Prostate gland (tissue), 2 donors: ENCODE measurements at places on chromosomes 7 and 10. TPM values are rescaled to one million over a fixed set of nuclear protein-coding genes. Genes with fewer than 3 reads are reported as not detected.

Gene HOXA2
- total RNA-seq, result 1.4 TPM

Gene HSPA12A
- total RNA-seq, result 19.4 TPM

Gene DENND2A
- total RNA-seq, result 9.2 TPM

Gene UNCX
- not detected for total RNA-seq

Gene CAV1
- 54.0 TPM for total RNA-seq

Gene PITX3
- not detected for total RNA-seq

Gene IFIT1B
- total RNA-seq, result not detected

Gene CRPPA
- total RNA-seq, result 3.7 TPM

Gene SFRP5
- total RNA-seq, result 0.23 TPM

Gene SFMBT2
- total RNA-seq, result 18.5 TPM

Gene GIMAP6
- 15.7 TPM for total RNA-seq

Gene PIK3AP1
- 15.6 TPM for total RNA-seq

Gene CHST12
- 22.4 TPM for total RNA-seq

Gene CTNNA3
- total RNA-seq, result 7.2 TPM

Gene AVPI1
- total RNA-seq, result 17.0 TPM

Gene BLVRA
- total RNA-seq, result 39.7 TPM

Gene AKR1D1
- total RNA-seq, result not detected

Gene AKR1E2
- 16.2 TPM for total RNA-seq

Gene NAT16
- not detected for total RNA-seq

Gene DNAJC12
- total RNA-seq, result 22.7 TPM

Gene FAM25A
- total RNA-seq, result not detected

Gene CASP2
- 19.6 TPM for total RNA-seq

Gene PRF1
- 0.32 TPM for total RNA-seq

Gene SMKR1
- 0.59 TPM for total RNA-seq

Gene TRPV5
- total RNA-seq, result not detected

Gene DRGX
- not detected for total RNA-seq

Gene TMEM273
- total RNA-seq, result 13.0 TPM

Gene ELN
- total RNA-seq, result 93.4 TPM

Gene NCF1
- total RNA-seq, result 1.6 TPM

Gene LLCFC1
- total RNA-seq, result not detected

Gene RBP4
- total RNA-seq, result 5.3 TPM

Gene CPVL
- total RNA-seq, result 4.7 TPM

Gene LBX1
- total RNA-seq, result not detected

Gene LOXL4
- 7.4 TPM for total RNA-seq

Gene CPA1
- 0.14 TPM for total RNA-seq

Gene OR2A7
- total RNA-seq, result 10.7 TPM

Gene ERVW-1
- total RNA-seq, result not detected

Gene PNLIPRP2
- not detected for total RNA-seq

Gene SLC26A4
- total RNA-seq, result 3.4 TPM

Gene THSD7A
- total RNA-seq, result 9.9 TPM

Gene ZFYVE27
- total RNA-seq, result 15.3 TPM

Gene SPDYE2
- not detected for total RNA-seq
